Effector memory CD4-positive, alpha-beta T cell (primary cell): ENCODE measurements at places on chromosomes 4 and X.

DNA sequence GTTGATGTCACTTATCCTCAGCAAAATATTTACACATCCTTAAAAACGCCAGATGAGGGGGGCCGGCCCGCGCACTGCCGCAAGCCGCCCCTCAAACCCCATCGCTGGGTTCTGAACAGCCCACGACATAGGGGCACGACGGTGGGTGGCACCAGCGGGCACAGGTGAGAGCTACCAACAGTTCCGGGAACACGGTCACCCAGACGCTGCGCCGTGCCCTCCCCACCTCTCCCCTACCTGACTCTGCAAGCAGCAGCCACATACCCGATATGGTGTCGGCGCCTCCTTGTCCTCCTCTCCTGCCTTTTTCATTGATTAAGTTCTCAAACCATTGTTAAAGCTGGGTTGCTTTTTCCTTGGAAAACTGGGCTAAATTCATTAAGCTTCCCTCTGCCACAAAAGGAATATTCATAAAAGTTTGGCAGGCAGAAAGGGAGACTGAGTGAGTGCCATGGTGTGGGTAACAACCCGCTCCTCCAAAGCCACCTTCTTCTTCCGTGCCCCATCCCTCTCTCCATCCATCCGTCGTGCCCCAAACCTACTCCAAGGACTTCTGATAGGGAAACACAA is 1.4 kb downstream of the RAI2 start:
- peaks cover 5% of the 10 kb centered on the region for H3K27me3 ChIP-seq
- DNase-seq = no peak
- no peaks in the 10 kb centered on the region for H3K4me1 ChIP-seq
- peak overlapping the region; percentile 39 for H3K4me3 ChIP-seq

DNA sequence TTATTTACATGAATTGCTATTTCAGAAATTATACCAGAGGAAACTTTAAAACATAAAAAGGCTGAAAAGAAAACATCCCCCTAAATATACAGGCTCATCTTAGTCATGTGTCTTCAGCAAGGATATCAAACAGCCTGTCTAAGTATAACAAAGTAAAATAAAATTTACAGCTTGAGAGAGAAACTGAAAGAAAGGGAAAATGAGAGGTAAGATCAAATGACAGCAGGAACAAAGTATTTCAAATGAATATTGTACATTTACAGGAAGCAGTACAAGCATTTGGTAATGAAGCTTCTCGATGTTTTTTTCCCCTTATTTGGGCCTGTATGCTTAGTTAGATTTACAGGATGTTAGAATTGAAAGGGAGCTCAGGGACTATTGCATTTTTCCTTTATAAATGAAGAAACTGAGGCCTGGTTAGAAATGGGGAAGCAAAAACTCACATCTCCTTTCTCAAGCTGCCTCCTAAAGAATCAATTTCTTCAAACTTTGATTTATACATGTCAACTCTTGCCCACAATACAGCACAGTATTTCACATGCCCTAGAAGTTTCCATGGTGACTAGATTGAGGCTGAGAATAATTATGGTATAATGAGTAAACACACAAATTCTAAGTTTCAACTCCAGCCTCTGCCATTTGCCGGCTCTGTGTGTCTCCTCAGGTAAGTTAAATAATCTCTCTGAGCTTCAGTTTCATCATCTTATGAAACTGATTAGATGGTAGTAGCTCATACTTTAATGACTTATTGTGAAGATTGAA is 29.3 kb downstream of the DAPP1 start:
- no peak overlapping the region for H3K4me3 ChIP-seq
- H3K27me3 ChIP-seq = no peaks in the 10 kb centered on the region
- peaks cover 12% of the 10 kb centered on the region for H3K36me3 ChIP-seq
- peak overlapping the region; percentile 23 for H3K27ac ChIP-seq
- H3K4me1 ChIP-seq = no peaks in the 10 kb centered on the region
- DNase-seq = no peak

GRCh38 chrX:154368630-154369448 is 5.6 kb downstream of the FLNA start:
- no peaks in the 10 kb centered on the region for H3K27me3 ChIP-seq
- peak; percentile 95 for DNase-seq
- peaks cover 36% of the 10 kb centered on the region for H3K4me1 ChIP-seq
- peak overlapping the region; percentile 77 for H3K4me3 ChIP-seq

- no peaks in the 10 kb centered on the region for H3K27me3 ChIP-seq
- no peaks in the 10 kb centered on the region for H3K4me1 ChIP-seq
- no peak for DNase-seq
- no peaks in the 10 kb centered on the region for H3K36me3 ChIP-seq
- no peak overlapping the region for H3K4me3 ChIP-seq
These were observed 593.6 kb downstream of the KLHL13 start for GRCh38 chrX:117522725-117523700.

DNA sequence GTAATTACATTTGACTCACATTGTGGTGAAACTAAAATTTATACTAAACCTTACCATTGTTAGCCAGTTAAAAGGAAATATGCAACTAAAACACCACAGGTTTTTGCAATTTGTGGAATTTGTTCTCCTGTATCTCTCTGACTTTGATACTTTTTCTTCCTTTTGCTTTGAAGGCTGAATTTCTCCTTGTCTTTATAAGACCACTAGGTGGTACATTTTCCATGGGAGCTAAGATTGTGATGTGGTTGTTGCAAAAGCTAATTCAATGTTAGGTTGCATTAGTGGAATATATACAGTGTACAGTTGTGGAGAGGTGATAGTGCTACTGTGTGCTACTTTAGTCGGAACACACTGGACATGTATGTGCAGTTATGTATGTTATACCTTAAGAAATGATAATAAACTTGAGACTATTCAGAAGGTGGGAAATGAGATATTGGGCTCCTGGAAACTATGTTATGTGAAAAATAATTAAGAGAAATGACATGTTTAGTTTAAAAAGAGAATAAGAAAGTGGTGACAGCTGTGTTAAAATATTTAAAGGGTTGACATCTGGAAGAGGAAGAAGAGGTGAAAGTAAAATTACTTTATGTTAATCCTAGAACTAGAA is 70.3 kb downstream of the ARL9 start:
- no peak overlapping the region for H3K4me3 ChIP-seq
- no peaks in the 10 kb centered on the region for H3K36me3 ChIP-seq
- no peak for DNase-seq
- no peaks in the 10 kb centered on the region for H3K27me3 ChIP-seq

DNA sequence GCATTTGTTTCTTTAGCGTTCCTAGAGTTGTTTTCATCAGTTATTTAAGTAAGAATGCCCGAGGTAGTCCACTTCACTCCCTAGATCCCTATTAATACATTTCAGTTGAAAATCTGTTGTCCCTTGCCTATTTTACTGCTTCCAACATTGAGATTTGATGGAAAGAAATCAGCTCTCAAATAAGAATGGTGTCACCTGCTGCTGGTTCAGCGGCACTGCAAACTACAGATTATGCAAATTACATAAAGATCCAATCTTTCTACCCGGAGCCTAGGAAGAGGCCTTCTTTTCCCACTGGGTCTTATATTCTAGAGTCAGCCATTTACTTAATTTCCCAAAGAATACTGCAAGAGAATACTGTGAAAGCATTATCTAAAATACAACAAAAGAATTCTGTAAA is 597.6 kb upstream of the MAGEB2 start:
- H3K4me3 ChIP-seq = no peak overlapping the region
- H3K36me3 ChIP-seq = no peaks in the 10 kb centered on the region
- no peaks in the 10 kb centered on the region for H3K27me3 ChIP-seq

DNA sequence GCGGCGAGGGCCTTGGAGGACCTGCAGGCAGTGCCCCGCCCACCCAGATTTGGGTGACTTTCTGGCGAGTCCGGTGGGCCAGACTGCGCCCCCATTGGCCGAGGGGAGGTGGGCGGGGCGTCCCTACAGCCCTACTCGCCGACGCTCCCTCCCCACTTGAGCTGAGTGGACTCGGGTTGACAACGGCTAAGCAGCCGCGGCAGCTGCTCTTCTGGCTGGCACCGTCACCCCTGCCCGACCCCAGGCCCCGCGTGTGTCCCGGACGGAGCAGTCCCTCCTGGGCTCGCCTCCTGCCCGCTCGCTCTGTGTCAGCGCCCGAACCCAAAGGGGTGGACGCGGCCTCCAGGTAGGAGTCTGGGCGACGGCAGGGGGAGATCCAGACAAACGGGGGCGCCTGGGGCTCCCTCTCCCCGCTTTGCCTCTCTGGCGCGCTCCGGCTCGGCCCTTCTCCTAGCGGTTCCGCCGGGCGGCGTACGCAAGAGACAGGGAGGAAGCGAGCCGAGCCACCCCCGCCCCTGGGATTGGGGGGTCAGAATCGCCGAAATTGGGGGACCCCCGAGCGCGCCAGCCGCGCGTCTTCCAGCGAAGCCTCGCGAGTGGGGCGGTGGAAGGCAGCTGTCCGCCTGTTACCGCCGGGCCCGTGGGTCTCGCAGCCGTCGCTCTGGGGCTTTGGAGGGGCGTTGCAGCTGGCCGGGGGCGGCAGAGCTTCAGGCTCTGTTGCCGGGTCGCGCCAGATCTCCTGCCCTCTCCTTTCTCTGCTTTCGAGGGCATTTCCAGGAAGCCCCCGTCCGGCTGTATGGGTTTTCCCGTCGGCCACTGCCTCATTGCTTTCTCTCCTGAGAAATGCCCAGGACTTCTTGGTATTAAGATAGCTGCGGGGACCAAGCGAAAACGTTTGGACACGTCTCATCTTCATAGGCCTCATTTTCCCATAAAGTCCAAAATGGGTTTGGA is 46.3 kb downstream of the STARD8 start:
- H3K36me3 ChIP-seq = no peaks in the 10 kb centered on the region
- peak overlapping the region; percentile 29 for H3K4me3 ChIP-seq
- no peaks in the 10 kb centered on the region for H3K27me3 ChIP-seq
- H3K4me1 ChIP-seq = no peaks in the 10 kb centered on the region

DNA sequence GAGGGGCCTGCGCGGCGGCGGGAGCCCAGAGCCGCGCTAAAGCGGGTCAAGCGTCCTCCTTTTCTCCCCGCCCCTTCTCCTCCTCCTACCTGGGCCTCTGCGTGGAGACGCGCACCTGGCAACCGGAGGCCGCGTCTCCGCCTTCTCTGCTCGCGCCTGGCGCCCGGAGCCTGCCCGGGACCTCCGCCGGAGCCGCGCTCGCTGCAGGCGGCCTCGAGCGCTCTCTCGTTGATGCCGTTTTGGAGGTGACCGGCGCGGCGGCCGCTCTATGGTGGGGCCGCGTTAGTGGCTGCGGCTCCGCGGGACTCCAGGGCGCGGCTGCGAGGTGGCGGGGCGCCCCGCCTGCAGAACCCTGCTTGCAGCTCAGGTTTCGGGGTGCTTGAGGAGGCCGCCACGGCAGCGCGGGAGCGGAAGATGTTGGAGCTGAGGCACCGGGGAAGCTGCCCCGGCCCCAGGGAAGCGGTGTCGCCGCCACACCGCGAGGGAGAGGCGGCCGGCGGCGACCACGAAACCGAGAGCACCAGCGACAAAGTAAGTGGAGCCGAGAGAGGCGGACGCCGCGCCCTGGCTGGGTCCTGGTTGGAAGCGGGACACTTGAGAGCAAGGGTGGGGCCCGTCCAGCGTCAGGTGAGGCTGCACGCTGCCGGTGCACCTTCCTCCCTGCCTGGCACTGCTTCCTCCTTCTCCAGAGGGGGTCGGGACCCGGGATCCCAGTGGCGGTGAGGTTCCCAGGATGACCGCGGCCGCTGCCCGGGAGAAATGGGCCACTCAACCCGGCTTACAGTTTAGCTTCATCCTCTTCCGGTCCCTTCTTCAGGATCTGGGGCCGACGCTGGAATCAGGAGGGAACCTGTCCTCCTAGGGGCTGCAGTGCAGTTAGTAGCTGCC is at the start of gene CDS1:
CDS1 (plus strand) TSS at position 140 of the 888 bp plus-strand sequence; CDS start at position 415, 275 bp downstream.
- peaks cover 12% of the 10 kb centered on the region for H3K4me1 ChIP-seq
- peak within 1 kb of the TSS; percentile 70 for H3K4me3 ChIP-seq
- peak within 1 kb of the TSS; percentile 32 for H3K27ac ChIP-seq
- no peaks in the 10 kb centered on the region for H3K36me3 ChIP-seq
- H3K27me3 ChIP-seq = peaks cover 3% of the 10 kb centered on the region

GRCh38 chr4:159451006-159451405 is 348.1 kb downstream of the RAPGEF2 start:
- H3K4me3 ChIP-seq = no peak overlapping the region
- H3K36me3 ChIP-seq = no peaks in the 10 kb centered on the region
- no peak for DNase-seq
- H3K27me3 ChIP-seq = no peaks in the 10 kb centered on the region
- H3K4me1 ChIP-seq = no peaks in the 10 kb centered on the region

- H3K4me3 ChIP-seq = no peak overlapping the region
- H3K27me3 ChIP-seq = no peaks in the 10 kb centered on the region
- H3K4me1 ChIP-seq = no peaks in the 10 kb centered on the region
- no peak for DNase-seq
- no peak overlapping the region for H3K27ac ChIP-seq
These were observed 18.2 kb downstream of the EGF start for GRCh38 chr4:109930872-109931271.

DNA sequence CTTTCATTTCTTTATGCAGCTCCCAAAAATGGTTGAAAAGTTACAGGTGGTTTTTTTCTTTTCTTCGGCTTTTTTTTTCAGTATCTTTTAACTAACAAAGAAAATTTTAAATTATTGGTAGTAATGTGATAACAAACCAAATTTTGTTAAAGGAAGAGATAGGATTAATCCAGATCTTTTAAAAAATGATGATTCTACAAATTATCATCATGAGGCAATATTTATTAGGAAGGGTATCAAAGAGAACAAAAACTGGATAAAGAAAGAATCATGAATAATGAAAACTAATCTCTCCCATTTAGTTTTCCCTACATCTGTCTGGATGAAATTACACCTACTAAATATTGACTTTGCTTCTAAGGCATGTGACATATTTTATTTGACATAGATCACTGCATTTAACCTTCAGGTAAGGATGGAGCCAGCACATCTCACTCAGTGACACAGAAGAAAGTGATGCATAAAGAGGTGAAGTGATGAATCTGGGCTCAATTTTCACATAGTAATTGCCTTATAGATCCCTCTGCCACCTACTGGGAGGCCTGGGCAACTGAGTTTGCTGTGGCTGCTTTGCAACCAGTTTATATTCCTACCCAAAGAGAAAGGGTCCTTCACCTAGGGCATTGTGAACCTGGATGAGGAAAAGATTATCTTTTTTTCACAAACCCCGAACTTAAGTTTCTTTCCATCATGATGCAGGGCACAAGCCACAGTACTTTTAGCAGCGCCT is 155.6 kb downstream of the HNRNPD start:
- no peak overlapping the region for H3K4me3 ChIP-seq
- no peak for DNase-seq
- H3K27me3 ChIP-seq = no peaks in the 10 kb centered on the region
- no peak overlapping the region for H3K27ac ChIP-seq

DNA sequence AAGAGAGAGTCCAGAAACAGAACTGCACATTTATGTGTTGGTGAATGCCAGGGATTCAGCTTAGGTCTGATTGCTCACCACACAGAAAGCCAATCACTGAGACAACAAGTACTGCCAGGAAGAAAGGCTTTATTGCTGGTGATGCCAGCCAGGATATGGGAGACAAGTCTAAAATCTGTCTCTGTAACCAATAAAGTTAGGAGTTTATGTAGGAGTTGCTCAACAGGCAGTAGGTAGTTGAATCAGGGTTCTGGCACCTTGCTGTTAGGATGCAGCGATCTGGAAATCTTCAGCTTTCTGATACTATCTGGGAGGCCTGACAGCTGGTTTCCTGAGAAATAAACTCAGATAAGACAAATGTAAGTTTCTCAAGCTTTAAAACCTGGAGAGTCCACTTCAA is 120.2 kb upstream of the ENPP6 start:
- no peak overlapping the region for H3K4me3 ChIP-seq
- no peaks in the 10 kb centered on the region for H3K36me3 ChIP-seq
- no peaks in the 10 kb centered on the region for H3K27me3 ChIP-seq
- no peak overlapping the region for H3K27ac ChIP-seq
- DNase-seq = no peak
- no peaks in the 10 kb centered on the region for H3K4me1 ChIP-seq
